ENCODE measurements at places on chromosomes 2 and 18.

GRCh38 chr2:74347742-74348141, 4.5 kb upstream of the SLC4A5 start:
- no peak for ATAC-seq

GRCh38 chr2:154697418-154698252, 860 bp upstream of the KCNJ3 start:
- ATAC-seq, result peak; percentile 80

DNA sequence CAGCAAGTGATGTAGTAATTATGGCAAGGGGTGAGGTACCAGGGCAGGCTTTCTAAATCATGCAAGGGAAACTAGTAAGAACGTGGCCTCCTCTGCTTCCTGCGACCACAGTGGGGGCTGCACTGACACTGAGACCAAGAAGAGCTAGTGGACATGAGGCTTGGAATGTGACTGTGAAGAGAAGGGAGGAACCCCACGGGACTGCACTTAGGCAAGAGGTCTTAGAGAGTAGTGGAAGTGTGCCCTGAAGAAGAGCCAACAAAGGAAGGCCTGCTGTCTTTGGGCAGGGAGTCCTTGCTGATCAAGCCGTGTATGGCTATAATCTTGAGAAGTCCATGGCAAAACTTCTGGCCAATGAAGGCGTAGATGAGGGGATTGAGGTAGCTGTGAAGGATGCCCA, 8.9 kb upstream of the RUFY4 start:
- ATAC-seq, result no peak

GRCh38 chr2:220057391-220057790, 430.0 kb downstream of the SLC4A3 start:
- no peak for ATAC-seq

- ATAC-seq, result no peak
Measured at GRCh38 chr18:61975526-61976326, 82.9 kb upstream of the RNF152 start.

- no peak for ATAC-seq
Measured at GRCh38 chr18:75827751-75828287, 400.3 kb upstream of the SMIM21 start.

DNA sequence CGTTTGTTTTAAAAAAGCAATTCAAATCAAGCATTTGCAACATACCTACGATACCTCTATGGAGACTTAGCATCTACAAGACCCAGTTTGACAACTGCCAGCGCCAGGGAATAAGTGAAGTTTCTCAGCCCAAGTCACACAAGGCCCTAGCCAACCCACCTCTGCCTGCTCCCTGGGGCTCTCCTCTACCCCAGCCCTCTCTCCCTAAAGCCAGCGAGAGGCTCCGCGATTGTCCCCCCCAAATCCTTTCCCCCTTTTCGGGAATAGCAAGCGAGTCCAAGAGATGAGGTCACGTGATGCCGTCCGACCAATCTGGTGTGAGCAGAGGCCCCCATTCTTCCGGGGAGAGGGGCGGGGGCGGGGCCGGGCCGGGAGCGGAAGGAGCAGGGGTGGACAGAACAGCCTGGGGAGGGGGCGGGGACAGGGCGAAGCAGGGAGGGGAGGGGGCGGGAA, 102.2 kb upstream of the RAB6C start:
- peak; percentile 92 for ATAC-seq

- no peak for ATAC-seq
Measured at GRCh38 chr18:75679331-75679730, 251.8 kb upstream of the SMIM21 start.

- ATAC-seq, result peak; percentile 25
Measured at GRCh38 chr2:20515290-20516220, 68.7 kb downstream of the RHOB start.

- ATAC-seq, result peak; percentile 84
Measured at GRCh38 chr2:103161456-103162289, 399.8 kb downstream of the TMEM182 start.

DNA sequence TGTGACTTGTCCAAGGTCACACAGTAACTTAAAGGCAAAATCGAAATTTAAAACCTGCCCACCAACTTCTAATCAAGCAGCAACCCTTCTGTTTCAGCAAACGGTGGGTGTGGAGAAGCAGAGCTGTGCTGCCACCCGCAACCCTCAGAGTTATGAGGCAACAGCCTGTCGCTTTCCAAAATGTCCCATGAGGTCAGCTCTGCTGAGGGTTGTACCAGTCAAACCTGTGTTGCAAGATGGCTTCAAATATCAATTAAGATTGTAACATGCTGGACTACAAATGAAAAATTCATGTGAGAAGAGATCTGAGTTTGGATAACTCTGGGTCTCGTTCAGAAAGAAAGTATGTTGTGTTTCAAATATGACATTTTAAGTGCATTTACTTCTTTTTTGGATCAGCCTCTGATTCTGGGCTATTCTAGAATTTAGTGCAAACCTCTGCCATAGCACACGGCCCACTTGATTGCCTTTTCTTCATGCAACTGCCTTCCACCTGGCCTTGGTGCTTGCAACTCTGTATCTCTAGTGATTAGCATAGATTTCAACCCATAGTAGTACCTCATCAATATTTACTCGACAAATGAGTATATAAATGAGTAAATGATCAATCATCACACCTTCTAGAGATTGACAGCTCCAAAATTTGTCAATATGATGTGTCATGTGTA, 69.3 kb downstream of the TIMM21 start:
- ATAC-seq, result no peak

GRCh38 chr18:5419601-5420000, 124.1 kb upstream of the ZBTB14 start:
- no peak for ATAC-seq

GRCh38 chr18:47915930-47916329, 14.5 kb downstream of the SMAD2 start:
- ATAC-seq, result no peak

DNA sequence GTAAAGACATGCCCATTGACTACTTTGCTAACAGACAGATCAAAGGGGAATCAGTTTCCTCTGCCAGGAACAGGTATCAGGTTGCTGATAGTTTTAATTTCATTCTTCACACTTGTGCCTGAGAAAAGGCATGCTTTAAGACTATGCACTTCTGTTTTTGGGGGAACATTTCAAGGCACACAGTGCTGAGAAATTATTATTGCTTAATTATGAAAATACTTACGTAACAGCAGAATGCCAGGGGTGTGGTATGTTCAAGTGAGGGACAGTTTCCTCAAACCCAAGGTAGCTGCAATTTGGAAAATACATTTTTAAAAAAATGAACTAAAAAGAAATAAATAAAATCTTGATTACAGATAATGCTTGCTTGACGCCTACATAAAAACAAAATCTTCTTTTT, 1746.1 kb upstream of the PIK3C3 start:
- no peak for ATAC-seq

- peak; percentile 65 for ATAC-seq
Measured at GRCh38 chr2:191319186-191319585, 74.0 kb downstream of the MYO1B start.

DNA sequence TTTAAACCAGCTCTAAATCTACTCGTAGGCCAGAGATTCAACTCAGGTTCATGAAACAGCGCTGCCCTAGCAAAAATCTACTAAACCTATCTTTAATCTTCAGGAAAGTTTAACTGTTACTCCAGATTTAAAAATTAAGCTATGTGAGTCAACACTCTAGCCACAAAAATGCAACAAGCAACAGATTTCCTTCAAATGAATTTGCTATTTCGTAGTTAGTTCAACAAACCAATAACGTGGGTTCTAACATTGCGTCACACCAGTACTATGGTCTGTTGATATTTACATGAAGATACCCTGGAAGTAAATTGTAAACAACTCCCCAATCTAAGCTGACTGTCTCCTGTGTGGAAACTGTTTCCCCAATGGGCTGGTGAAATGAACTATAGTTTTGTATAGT, 71.2 kb downstream of the FIGN start:
- ATAC-seq, result peak; percentile 35

GRCh38 chr2:234164493-234165413, 114.3 kb downstream of the SPP2 start:
- ATAC-seq, result no peak

- ATAC-seq, result no peak
Measured at GRCh38 chr18:12155996-12156395, 62.4 kb downstream of the ANKRD62 start.

- no peak for ATAC-seq
Measured at GRCh38 chr2:215377283-215377682, 58.6 kb downstream of the FN1 start.

DNA sequence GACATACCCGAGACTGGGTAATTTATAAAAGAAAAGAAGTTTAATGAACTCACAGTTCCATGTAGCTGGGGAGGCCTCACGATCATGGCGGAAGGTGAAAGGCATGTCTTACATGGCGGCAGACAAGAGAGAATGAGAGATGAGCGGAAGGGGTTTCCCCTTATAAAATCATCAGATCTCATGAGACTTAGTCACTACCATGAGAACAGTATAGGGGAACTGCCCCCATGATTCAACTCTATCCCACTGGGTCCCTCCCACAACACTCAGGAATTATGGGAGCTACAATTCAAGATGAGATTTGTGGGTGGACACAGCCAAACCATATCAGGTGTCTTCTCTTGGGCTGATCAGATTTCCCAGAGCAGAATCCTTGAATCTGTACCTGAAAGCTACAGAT, 617.3 kb upstream of the ID2 start:
- ATAC-seq, result no peak

GRCh38 chr2:225028572-225028971, 13.7 kb downstream of the DOCK10 start:
- ATAC-seq, result no peak

DNA sequence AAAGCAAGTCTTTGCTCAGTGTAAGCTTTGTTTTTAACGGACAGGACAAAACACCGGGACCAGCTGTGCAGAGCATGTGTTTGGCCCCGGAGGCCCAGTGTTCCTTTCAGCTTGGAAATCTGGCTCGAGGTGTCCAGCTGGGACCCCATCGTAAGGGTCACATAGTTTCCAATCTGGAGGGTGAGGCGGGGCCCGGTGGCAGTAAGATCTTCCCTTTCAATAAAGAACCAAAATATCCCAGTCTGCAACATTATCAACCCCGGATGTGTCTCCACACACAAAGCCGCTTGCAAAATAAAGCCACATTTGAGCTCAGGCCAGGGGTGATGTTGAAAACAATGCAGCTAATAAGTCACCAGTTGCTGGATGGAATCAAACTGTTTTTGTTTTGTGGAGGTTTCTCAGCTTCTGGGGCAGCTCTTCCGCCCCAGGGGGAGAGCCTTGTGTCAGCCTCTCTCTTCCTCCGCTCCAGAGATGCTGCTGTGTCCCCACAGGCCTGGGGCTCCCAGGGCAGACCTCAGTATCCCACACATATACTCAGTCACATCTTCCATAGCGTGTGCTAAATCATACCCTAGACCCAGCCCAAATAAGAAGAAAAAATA, 138.6 kb upstream of the GLI2 start:
- ATAC-seq, result no peak

DNA sequence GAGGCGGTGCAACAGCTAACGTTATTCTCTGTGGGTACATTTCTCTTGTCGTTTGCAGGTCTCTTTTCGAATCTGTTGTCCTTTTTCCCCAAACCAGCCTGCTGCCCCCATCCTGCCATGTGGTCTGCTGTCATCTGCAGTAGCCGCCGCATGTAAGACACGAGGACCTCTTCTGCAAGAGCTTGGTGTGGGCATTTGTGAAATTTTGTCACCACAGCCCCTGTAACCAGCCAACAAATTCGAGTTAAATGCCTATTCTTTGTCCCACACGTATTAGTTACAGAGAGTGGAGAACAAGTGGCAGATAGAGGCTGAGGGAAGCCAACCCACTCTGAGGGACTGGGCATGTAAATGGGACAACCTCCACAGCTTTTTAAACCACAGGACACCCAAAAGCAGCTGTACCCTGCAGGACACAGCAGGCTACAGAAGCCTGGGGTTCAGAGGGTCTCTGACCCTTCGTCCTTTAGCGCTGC, 35.0 kb downstream of the ITGA6 start:
- no peak for ATAC-seq

DNA sequence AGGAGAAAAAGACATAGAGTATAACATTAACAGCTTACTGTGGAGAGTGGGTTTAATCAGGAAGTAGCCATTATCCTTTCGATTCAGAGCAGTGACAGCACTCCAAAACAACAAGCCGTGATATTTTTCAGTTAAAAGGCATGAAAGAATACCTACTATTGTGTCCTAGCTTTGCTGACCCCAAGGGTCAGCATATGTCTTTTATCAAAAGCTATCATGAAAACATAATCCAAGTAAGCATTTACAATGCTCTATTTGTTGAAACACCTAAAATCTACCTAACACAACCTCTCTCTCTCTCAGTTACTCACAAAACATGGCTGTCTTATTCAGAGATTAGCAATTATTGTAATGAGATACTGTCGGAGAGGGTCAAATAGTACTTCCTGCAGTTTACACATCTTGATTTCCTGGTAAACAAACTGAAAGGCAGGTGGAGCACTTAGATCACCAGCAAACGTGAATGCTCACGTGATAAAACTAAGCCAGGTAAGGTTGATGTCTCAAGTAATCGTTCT, 100.0 kb downstream of the BAZ2B start:
- peak; percentile 93 for ATAC-seq

DNA sequence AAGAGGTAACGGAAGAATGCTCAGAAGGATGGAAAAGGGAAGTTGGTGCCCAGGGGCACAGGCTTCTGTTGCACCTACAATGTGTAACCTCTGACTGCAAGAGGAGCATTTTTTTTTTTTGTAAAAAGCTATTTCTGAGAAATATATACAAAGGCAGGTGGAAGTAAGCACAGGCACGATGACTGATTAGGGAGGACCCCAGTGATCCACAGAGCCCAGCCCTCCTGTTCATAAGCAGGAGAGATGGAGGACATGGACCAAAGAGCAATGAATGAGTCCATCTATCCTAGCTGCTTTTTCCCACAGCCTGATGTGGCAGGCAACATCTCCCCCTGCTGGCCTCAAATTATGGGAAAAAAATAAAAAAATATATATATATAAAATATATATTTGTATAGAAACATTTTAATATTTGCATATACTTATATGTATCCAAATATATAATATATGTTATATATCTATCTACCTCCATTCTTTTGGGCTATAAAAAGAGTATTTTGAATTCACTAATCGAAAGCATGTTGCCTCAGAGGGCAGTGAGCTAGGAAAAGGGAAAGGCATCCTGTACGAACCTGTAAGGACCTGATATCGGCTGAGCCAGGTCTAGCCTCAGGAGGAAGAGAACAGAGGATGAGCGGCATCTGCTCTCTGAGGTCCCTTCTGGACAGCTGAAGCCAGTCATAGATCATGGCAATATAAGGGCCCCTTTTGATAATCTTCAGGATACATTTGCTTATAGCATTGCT, 166.0 kb upstream of the STK17B start:
- peak; percentile 43 for ATAC-seq

DNA sequence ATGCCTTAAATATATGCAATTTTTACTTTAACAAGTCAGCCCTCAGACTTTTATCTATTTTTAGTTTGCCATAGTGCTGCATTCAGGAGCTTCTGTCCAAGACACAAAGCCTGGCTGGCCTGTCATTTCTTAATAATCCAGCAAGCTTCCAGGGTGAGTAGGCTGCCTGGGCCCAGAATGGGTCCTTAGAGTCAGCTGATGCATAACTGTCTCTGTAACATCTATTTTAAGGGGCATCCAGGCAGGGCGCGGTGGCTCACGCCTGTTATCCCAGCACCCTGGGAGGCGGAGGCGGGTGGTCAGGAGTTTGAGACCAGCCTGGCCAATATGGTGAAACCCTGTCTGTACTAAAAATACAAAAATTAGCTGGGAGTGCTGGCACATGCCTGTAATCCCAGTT, 11.8 kb upstream of the GNLY start:
- no peak for ATAC-seq

GRCh38 chr2:240614391-240614790, 10.9 kb upstream of the GPR35 start:
- no peak for ATAC-seq

All from SK-N-SH treated with all-trans-retinoic acid at 6 μM for 48 hours (cell line).